ENCODE measurements at places on chromosomes 16 and 17.

- DNase-seq, result no peak
Observed at GRCh38 chr17:82287013-82287867, 13.7 kb upstream of the CSNK1D start.

GRCh38 chr17:48814504-48814903, 2.5 kb downstream of the TTLL6 start:
- peak; percentile 42 for DNase-seq

DNA sequence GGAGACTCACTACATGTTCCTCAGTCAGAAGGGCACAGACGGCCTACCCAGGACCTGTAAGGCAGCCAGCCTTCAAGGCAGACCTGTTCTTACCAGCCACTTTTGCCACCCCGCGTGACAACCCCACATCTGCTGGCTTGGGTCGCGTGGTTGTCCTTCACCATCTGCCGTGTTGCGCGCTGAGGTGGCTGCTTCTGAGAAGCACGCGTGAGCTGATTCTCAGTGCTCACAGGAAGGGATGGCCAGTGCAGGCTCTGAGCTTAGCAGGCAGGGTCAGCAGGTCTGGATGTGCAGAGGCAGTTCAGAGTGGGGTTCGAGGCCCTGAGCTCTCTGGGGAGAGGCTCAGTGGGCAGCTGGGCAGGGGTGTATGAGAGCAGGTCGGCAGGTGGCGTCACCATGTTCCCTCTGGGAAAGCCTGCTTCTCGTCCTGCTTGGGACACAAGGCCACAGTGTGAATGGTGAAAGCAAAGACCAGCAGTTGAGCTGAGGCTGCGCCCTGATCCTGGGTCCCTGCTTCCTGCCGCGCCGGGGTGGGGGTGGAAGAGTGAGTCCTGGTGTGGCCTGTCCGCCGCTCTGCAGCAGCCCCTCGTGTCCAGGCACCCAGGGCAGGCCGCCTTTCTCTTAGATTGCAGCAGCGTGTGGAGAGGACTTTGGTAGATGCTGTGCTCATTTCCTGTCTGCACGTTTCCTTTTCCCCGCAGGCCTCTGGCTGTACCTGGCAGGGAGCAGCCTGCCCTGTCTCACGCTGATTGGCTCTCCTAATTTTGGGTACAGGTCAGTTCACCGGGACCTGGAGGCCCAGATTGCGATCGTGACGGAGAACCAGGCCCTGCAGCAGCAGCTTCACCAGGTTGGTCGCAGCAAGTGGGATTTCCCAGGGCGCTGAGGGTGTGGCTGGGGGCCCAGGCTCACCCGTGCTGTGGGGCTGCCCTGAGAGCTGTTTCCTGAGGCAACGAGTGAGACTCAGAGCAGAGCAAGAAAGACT, 36.0 kb downstream of the PGS1 start:
- peak; percentile 49 for DNase-seq

DNA sequence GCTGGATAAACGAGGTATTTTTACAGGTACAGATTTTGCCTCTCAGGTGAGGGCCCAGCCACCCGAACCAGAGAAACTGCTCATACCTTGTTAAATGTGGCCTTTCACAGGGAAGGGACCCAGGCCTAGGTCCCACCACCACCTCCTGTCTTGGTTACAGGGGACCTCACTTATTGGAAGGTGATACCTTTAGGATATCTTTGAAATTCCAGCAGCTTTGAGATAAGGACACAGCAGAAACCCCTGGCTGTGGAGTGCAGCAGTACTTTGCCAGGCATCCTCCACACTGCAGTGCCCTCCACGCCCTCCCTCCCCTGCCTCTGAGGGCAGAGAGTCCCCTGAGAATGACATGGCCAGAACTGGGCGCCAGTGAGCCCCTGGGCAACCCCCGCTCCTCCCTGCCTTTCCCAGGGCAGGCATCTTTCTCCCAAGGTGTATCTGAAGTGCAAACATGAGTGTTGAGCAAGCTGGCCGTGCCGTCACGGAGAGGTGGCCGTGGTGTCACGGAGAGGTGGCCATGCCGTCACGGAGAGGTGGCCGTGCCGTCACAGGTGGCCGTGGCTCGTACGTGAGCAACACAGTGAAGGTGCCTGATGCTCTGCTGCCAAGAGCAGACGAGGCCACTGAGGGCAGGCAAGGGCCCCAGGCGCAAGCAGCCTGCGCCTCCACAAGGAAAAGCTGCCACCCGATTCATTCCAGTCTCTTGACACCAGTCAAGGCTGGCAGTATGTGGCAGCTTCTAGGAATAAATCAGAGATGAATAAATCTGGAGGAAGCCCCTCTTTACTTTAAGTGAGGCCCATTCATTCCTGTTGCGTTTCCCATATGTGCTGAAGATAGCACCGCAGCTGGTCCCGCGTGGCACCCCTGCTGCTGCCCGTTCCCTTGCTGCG, 134.5 kb upstream of the CHMP6 start:
- no peak for DNase-seq

- DNase-seq, result no peak
Observed at GRCh38 chr16:1992704-1993317, 3.0 kb downstream of the SYNGR3 start.

GRCh38 chr16:353404-354290, 1.1 kb upstream of the AXIN1 start:
- no peak for DNase-seq

DNA sequence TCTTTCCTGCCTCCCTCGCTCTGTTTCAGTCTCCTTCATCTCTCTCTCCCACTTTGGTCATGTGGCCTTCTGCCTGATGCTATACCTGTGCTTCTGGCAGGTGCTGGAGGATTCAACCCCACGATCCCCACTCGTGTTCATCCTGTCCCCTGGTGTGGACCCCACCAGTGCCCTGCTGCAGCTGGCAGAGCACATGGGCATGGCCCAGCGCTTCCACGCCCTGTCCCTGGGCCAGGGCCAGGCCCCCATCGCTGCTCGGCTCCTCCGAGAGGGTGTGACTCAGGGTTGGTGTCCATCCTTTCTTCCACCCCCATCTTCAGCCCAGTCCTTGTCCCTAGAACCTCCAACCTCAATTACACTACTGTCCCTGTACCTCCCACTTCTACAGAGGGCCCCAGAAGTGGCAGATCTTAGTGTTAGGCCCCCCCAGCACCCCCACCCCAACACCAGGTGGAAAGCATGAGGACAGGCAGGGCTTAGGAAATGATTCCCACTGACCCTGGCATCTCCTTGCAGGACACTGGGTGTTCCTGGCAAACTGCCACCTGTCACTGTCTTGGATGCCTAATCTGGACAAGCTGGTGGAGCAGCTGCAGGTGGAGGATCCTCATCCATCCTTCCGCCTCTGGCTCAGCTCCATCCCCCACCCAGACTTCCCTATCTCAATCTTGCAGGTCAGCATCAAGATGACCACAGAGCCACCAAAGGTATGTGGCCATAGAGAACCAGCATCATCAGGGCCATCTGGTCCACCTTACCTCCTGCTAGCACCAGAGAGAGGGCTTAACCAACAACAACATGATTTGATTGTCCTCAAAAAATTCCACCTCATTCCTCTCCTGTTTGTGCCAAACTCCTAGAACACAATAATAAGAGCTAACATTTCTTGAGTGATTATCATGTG, 9.7 kb upstream of the KDM6B start:
- no peak for DNase-seq

GRCh38 chr16:56298948-56299596, 107.8 kb downstream of the GNAO1 start:
- no peak for DNase-seq

GRCh38 chr17:6686026-6686425, 27.1 kb downstream of the SLC13A5 start:
- DNase-seq, result no peak

DNA sequence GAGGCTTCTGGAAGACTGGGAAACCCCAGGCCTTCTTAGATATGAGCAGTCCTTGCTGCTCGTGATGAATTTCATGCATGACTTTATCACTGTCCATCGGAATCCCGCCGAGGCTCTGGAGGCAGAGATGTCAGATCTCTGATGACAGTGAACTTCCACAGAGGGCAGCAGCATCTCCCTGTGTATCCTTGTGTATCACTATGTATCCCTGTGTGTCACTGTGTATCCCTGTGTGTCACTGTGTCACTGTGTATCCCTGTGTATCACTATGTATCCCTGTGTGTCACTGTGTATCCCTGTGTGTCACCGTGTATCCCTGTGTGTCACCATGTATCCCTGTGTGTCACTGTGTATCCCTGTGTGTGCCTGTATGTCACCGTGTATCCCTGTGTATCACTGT, 160.2 kb upstream of the CHMP6 start:
- DNase-seq, result no peak

DNA sequence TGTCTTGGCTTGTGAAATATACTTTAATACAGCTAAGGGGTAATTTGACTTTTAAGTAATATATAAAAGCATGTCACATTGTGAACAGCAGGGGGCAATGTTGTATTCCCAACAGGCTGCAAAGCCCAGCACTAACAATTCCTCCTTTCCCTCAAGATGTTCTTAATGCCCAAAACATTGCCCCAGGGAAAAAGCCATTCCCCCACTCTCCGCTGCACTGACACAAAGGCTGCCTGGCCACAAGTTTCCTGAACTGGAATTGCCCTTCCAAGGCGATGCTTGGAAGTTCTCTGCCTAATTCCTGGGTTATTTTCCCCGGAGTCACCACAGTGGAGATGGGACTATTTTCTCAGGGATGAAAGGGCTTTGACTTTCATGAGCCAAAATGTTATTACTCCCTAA, 27.2 kb downstream of the CLEC16A start:
- no peak for DNase-seq

GRCh38 chr17:80774643-80775281, 216.9 kb upstream of the CHMP6 start:
- no peak for DNase-seq

- no peak for DNase-seq
Observed at GRCh38 chr17:32822996-32823395, 53.9 kb downstream of the MYO1D start.

GRCh38 chr16:9012848-9013507, 49.3 kb upstream of the USP7 start:
- no peak for DNase-seq

GRCh38 chr16:19396555-19397011, 21.1 kb upstream of the TMC5 start:
- no peak for DNase-seq

GRCh38 chr17:77301694-77302266, 161.0 kb downstream of the SEC14L1 start:
- no peak for DNase-seq

GRCh38 chr17:627051-627450, 87.6 kb downstream of the VPS53 start:
- no peak for DNase-seq

GRCh38 chr17:70555723-70556122, 386.4 kb downstream of the KCNJ2 start:
- DNase-seq, result no peak

Data from activated T-helper 9 cell treated with anti-CD3 and anti-CD28 coated beads, Interleukin-2, amount 50 U/mL, for 16 hours (primary cell).